ENCODE measurements at places on chromosomes 4 and X. TPM values are rescaled to one million over a fixed set of nuclear protein-coding genes. Genes with fewer than 3 reads are reported as not detected.

DNA sequence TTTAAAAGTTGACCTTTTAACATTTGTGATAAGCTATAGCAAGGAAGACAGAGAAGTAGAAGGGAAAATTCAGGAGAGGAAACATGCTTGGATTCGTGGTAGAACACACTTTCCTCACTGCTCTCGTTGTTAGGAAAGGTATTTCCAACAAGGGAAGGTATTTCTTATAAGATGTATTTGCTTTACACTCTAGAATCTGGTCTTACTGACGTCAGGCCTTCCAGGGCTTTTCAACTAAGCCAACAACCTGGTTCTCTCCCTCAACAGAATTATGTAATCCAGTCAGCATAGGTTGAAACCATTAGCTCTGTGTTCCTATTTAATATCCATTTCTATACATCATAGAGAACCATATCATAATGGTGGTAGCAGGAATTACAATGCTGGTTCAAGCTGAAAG is 241.9 kb downstream of the SLC39A8 start:
- H3K4me1 ChIP-seq, result no peaks in the 10 kb centered on the region
- H3K4me3 ChIP-seq, result no peak overlapping the region
- H3K27me3 ChIP-seq, result no peaks in the 10 kb centered on the region
- no peak for DNase-seq
- H3K27ac ChIP-seq, result no peak overlapping the region
- no peaks in the 10 kb centered on the region for H3K36me3 ChIP-seq

GRCh38 chr4:17029432-17029831 is 131.0 kb upstream of the LDB2 start:
- no peak overlapping the region for H3K27ac ChIP-seq
- no peak overlapping the region for H3K4me3 ChIP-seq
- H3K36me3 ChIP-seq, result no peaks in the 10 kb centered on the region

DNA sequence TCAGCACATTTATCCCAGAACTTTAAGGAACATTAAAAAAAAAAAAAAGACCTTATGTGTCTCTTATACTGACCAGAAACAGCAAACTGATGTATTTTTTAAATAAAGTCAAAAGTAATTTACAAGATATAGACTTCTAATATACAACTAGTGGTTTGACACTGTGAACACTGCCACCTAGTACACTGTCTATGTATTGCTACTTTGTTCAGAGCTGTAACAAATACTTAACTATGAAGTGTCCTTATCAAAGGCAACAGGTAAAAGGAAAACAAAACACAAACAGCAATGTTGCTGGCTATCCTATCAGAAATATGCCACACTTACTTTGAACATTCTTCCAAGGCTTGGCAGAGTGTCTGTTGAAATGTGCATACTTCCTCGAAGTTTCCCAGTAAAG is 60.4 kb downstream of the CD40LG start:
- H3K4me3 ChIP-seq, result no peak overlapping the region
- no peaks in the 10 kb centered on the region for H3K4me1 ChIP-seq
- H3K27ac ChIP-seq, result no peak overlapping the region
- H3K36me3 ChIP-seq, result no peaks in the 10 kb centered on the region
- H3K27me3 ChIP-seq, result no peaks in the 10 kb centered on the region

DNA sequence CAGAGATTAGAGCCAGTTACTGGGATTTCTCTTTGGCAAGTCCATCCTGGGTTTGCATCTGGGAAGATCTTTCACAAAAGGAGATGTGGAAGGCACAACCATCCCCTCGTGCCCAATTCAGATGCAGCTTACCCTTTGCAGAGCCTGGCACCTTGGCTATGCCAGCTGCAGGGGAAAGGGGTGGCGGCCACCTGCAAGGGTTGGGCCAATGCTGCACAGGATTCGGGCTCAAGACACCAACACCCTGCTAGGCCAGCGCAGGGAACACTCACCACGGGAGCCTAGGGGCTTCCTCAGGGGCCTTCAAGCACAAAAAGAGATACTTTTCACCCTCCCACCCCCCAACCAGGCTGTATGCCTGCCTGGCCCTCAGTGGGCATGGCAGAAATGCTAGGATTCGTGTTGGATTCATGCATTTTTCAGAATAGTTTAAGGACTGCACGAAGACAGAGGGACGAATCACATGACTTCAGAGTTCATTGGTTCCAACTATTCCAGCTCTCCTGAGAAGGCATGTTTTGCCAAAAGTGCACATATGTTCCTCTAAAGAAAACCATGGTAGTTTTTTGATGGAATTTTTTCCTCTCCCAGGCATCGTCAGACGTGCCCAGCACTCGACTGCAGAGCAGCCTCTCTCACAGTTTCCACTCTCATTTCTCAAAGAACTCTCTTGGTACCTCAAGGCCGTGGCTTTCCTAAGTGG is 94.4 kb downstream of the PHKA2 start:
- H3K4me3 ChIP-seq, result no peak overlapping the region
- H3K4me1 ChIP-seq, result peaks cover 32% of the 10 kb centered on the region
- DNase-seq, result no peak
- no peak overlapping the region for H3K27ac ChIP-seq
- H3K27me3 ChIP-seq, result no peaks in the 10 kb centered on the region

PAGE2B gene
- total RNA-seq, result not detected

TKTL1 gene
- total RNA-seq, result not detected

CFAP99 gene
- total RNA-seq, result not detected

DNA sequence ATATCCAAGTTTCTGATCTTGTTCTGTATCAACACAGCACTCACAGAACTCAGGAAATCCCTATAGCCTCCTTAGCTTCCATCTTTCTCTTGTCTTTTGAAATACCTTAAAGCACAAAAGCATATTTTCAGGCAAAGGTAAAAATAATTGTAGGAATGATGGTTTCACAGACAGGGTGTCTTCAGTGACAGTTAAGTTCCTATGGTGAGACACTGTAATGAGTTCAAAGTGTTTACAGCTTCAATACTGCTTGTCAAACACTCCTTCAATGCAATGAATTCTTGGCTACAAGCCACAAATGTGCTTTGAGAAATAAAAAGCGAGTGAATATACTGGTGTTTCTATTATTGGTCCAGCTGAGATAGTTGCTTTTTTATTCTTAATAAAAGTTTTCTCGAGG is 466.0 kb downstream of the DMD start:
- H3K27me3 ChIP-seq, result no peaks in the 10 kb centered on the region
- no peaks in the 10 kb centered on the region for H3K4me1 ChIP-seq
- DNase-seq, result no peak
- no peaks in the 10 kb centered on the region for H3K36me3 ChIP-seq

DNA sequence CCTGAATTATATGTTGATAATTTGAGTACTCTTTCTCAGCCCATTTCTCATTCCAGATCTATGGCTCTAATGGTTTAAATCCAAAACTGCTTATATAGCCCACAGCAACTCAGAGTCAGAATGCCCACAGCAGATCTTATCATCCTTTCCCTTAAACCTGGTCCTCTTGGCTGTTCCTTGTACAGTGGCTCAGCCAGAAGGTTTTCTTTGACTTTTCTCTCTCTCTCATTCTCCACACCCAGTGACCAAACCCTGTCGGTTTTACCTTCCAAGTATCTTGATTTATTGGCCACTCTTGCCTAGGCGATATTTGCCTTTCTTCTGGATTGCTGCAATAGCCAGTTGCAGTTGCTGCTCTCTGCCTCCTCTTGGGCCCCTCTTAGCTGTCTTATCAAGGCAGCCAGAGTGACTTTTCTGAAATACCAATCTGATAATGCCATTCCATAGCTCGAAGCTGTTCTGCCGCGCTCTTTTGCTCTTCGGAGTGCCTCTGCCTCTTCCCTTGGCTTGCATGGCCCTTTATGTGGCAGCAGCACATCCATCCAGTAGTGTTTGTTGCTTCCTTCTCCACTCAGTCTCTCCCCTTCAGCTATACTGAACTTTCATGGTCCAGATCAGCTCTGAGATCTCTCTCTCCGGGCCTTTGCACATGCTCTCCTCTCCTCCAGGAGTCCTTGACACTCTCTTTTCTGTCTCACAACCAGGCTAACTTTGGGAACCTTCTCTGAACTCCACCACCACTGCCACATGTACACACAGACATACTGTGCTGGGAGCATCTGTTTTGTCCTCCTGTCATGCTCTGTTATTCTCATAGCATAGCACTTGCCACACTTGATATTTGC is 11.8 kb downstream of the GAB1 start:
- no peaks in the 10 kb centered on the region for H3K36me3 ChIP-seq
- H3K27ac ChIP-seq, result no peak overlapping the region
- no peaks in the 10 kb centered on the region for H3K27me3 ChIP-seq
- DNase-seq, result no peak
- peaks cover 15% of the 10 kb centered on the region for H3K4me1 ChIP-seq

DNA sequence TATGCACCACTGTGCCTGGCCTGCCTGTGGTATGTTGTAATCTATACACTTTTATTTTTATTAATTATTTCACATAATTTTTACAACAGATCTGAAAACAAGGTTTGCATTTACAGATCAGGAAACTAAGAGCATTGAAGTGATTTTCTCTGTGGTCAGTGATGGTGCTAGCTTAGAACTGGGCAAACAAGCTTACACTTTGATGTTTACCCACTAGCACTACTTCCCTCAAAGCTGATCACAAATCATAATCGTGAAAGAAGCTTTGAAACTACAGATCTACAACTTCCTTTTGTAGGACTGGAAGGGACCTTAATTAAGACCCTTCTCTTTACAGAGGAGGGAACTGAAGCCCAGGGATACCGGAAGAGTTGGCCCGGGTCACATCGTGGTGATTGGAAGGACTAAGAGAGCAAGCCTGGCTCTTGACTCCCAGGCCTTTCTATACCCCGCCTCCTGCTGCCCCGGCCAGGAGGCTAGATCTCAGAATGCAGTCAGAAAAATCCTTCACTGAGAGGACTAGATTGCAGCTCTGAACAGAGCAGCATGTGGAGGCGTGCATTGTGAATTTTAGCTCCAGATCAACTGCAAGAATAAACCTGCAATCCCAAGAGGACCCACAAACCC is 93.7 kb upstream of the ZNF827 start:
- DNase-seq, result no peak
- H3K27ac ChIP-seq, result no peak overlapping the region
- H3K4me1 ChIP-seq, result no peaks in the 10 kb centered on the region
- no peaks in the 10 kb centered on the region for H3K27me3 ChIP-seq
- no peak overlapping the region for H3K4me3 ChIP-seq
- H3K36me3 ChIP-seq, result no peaks in the 10 kb centered on the region

CT45A5 gene
- total RNA-seq, result not detected

DNA sequence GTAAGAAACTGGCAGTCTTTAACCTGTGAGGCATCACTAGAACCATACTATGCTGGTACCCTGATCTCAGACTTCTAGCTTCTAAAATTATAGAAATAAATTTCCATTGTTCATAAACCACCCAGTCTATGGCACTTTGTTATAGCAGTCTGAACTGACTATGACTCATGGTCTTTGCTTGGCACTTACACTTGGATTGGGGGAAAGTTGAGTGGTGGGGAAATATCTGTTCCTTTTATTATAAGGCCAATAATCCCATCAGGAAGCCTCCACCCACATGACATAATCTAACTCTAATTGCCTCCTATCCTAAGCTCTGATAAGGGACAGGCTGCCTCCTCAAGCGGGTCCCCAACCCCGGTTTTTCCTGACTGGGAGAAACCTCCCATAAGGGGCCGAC is 61.4 kb upstream of the PACRGL start:
- H3K4me1 ChIP-seq, result no peaks in the 10 kb centered on the region
- no peak for DNase-seq
- H3K27me3 ChIP-seq, result 0 out of 3 replicates have a peak, but pooled peaks cover 2% of the 10 kb centered on the region
- no peak overlapping the region for H3K27ac ChIP-seq
- no peaks in the 10 kb centered on the region for H3K36me3 ChIP-seq

DNA sequence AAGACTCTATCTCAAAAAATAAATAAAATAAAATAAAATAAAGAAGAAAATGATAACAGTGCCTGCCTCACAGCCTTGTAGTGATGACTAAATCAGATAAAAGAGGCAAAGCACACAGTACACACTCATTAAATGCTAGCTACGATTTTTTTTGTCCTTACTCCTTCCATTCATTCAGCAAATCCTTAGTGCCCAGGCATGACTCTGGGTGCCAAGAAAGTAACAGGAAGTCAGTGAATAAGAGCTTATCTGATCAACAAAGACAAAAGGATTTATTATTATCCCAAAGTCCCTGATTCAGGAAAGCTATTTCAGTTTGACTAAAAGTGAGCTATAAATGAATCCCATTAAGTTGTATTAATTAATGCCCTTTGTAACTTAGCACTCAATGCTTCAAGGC is 92.7 kb downstream of the SH3KBP1 start:
- no peak overlapping the region for H3K27ac ChIP-seq
- no peaks in the 10 kb centered on the region for H3K27me3 ChIP-seq
- no peak overlapping the region for H3K4me3 ChIP-seq
- H3K4me1 ChIP-seq, result no peaks in the 10 kb centered on the region
- DNase-seq, result no peak

DNA sequence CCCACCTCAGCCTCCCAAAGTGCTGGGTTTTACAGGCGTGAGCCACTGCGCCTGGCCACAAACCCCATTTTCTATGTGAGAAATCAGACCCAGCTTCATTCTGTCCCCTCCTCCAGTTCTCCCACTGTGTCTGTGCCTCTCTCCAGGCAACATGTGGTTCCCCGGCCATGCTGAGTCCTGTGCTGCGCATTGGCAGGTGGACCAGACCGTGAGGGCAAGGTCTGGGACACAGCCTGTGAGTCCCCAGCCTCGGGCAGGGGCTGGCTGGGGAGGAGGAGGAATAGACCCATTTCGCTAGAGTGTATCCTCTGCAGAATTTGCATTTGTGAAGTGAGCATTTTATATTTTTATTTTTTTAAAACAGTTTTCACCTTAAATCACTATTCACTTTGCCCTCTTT is 21.5 kb upstream of the CLDN24 start:
- H3K36me3 ChIP-seq, result no peaks in the 10 kb centered on the region
- no peak overlapping the region for H3K27ac ChIP-seq
- H3K4me1 ChIP-seq, result no peaks in the 10 kb centered on the region
- H3K4me3 ChIP-seq, result no peak overlapping the region
- H3K27me3 ChIP-seq, result no peaks in the 10 kb centered on the region

GRCh38 chrX:46404774-46405173 is 140.4 kb downstream of the ZNF674 start:
- H3K4me3 ChIP-seq, result no peak overlapping the region
- no peak for DNase-seq
- H3K27ac ChIP-seq, result no peak overlapping the region
- H3K36me3 ChIP-seq, result no peaks in the 10 kb centered on the region
- peaks cover 8% of the 10 kb centered on the region for H3K4me1 ChIP-seq
- H3K27me3 ChIP-seq, result no peaks in the 10 kb centered on the region

CRMP1 gene
- not detected for total RNA-seq

DNA sequence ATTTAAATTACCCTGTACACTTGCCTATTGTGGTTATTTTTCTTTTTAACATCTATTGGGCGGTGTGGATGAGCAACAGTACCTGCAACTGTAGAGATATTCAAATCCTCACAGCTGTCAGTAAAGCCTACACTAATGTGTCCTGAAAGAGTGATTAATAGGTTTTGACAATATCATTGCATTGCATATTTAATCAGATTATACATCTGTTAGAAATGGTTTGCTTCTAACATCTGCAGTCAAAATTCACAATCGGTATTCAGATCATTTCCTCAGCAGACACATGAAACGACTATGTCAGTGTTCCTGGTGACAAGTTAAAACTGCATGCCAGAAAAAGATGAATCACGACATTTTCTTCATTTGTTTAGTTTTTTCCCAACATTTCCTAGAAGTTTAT is 254.6 kb upstream of the EPHA5 start:
- H3K4me3 ChIP-seq, result no peak overlapping the region
- no peaks in the 10 kb centered on the region for H3K27me3 ChIP-seq

Data from HepG2 (cell line).